Osteoblast (primary cell): ENCODE measurements at places on chromosomes 12 and 14.

GRCh38 chr12:92418381-92418780 lies 272.7 kb upstream of the BTG1 start:
- DNase-seq, result no peak

GRCh38 chr14:81971911-81972310 lies 438.3 kb upstream of the SEL1L start:
- DNase-seq, result no peak

GRCh38 chr12:14664434-14665023 lies 31.9 kb downstream of the GUCY2C start:
- peak; percentile 68 for DNase-seq

DNA sequence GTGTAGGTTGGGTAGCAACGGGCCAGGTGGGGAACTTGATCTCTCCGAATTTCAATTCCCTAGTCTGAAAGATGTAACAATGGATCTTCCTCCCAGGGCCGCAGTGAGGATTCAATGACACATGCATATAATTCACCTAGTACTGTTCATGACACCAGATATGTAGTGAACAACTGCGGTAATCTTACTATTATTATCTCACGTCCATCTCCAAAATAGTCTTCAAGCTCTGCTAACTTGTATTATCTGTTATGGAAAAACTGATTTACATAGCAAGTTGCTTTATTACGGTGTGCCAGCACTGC lies 26.4 kb downstream of the MOK start:
- no peak for DNase-seq

GRCh38 chr12:79643821-79644220 lies 46.9 kb downstream of the PAWR start:
- DNase-seq, result no peak

- DNase-seq, result no peak
These were observed 75.0 kb upstream of the OVCH1 start for GRCh38 chr12:29572464-29572863.

GRCh38 chr12:15728118-15728598 lies 61.0 kb downstream of the EPS8 start:
- peak; percentile 62 for DNase-seq

- DNase-seq, result no peak
These were observed 125.0 kb upstream of the DYRK2 start for GRCh38 chr12:67523538-67523937.

DNA sequence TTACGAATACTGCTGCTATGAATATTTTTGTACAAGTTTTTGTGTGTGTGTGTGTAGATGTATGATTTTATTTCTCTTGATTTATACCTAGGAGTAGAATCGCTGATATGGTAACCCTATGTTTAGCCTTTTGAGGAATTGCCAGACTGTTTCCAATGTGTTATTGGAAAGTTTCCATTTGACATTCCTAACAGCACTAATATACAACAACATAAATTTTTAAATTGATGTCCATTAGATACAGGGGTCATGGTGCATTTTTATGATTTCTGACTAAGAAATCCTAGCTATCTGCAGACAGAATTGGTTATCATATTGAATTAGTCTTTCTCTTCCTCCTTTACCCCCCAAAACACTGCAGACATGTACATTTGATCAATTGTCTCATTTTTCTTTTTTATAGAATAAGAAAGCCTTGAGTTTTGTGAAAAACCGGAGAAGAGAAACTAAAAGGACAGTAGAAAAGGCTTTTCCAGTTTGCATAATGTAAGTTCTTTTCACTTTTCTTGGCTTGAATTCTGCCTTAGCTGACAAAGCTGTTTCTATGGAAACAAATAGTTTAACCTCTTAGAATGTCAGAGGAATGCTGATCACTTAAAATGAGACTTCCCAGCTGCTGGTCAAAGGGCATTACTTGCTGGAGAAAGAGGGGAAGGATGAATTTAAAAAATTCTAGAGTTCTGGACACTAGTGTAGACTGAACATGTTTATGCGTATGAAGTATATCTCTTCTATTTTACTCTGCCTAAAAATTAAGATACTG lies 28.2 kb downstream of the PALS1 start:
- DNase-seq, result peak; percentile 39

- DNase-seq, result no peak
These were observed 15.2 kb upstream of the CSRNP2 start for GRCh38 chr12:51098611-51099010.

- DNase-seq, result no peak
These were observed 10.6 kb upstream of the KRT83 start for GRCh38 chr12:52331833-52332232.

GRCh38 chr12:62950317-62950716 lies 15.4 kb upstream of the PPM1H start:
- no peak for DNase-seq

DNA sequence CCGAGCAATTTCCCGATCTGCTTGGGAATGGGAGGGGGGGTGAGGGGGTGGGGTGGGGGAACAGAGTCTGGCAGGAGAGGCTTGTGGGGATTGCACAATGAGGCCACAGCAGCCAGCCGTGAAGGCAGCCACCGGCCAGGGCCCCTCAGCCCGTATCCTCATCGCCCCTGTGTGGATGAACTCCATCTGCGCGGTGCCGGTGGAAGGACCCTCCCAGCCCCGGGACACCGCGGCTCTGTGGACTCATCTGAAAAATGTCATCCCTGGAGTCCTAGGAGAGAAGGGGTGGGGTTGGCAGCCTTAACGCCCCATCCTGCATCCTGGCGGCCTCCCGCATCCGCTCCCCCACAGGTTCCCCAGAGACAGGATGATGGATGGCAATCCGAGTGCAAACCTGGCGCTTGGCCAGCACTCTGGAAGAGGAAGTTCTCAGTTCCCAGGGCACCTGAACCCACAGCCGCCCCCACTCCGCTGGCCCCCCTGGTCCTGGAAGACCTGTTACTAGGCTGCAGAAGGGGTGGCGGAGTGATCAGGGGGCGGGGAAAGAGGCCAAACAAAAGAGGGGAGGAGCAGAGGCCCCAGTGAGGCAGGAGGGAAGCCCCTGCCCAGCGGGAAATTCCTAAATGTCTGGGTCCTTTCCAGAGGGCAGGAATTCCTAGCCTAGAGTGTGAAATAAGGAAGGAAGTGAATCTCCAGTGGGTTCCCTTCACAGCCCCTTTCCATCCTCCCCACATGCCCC lies 1.2 kb upstream of the TNFAIP2 start:
- DNase-seq, result peak; percentile 96

DNA sequence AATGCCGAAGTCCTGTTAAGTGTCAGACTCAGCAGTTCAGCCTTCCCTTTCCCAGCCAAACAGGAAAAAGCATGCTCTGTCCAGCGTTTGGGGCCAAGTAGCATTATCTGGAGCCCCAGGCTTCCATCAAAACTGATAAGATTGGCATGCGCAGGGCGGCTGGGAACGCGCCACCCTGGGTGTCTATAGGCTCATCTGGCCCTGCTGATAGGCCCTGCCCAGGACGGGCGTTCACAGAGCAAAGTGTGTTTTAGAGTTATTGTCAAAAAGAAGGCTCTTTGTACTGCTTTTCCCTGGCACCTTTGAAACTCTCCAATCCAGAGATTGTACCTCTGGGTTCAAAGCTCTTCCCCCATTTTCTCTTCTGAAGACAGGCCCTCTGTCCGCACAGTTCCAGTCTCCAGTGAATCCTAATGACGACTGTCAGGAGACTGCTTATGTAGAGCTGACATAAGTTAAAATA lies at the start of gene ART4:
Gene ART4 (minus strand): TSS at position 102 of the 463 bp plus-strand sequence. CDS start 413 bp downstream, outside the sequence.
- DNase-seq, result no peak

- no peak for DNase-seq
These were observed 38.5 kb upstream of the FRS2 start for GRCh38 chr12:69431591-69432222.

- DNase-seq, result no peak
These were observed 120.7 kb upstream of the C14orf180 start for GRCh38 chr14:104458845-104459244.

- DNase-seq, result no peak
These were observed 81.1 kb upstream of the RFLNA start for GRCh38 chr12:124213666-124214347.

GRCh38 chr14:103108749-103109207 lies 14.3 kb downstream of the EXOC3L4 start:
- peak; percentile 97 for DNase-seq

DNA sequence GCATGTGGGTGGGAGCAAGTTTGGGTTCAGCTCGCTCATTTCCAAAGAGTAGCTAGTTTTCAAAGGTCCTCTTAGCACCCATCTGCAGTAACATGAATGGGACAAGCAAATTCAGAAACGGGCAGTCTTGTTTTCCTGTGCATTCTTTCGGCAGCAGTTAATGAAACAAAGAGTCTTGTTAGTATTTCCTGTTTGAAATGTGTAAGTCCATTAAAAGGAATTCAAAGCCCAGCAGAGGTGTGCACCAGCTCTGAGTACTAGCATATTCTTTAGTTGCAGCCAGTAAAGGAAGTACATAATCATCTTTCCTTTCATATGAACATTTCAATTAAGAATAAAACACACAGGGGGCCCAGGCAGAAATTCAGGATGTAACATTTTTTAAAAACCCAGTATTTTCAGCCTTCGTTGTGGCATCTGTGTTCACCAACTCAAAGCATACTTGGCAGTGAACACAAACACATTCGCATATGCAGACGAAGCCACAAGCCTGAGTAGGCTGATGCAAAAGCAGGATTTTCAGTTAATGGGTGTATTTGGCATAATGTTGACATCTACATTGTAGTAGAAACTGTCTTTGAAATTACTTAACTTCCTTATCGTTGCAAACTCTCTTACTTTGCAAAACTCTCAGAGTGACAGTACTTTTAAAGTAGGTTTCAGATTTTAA lies 570.0 kb upstream of the FLRT2 start:
- DNase-seq, result no peak

GRCh38 chr12:131851741-131852550 lies 23.8 kb downstream of the MMP17 start:
- peak; percentile 87 for DNase-seq

- DNase-seq, result peak; percentile 30
These were observed 181.7 kb downstream of the PLCZ1 start for GRCh38 chr12:18556161-18556560.

- peak; percentile 55 for DNase-seq
These were observed 22.0 kb downstream of the LRTM2 start for GRCh38 chr12:1842183-1842904.

DNA sequence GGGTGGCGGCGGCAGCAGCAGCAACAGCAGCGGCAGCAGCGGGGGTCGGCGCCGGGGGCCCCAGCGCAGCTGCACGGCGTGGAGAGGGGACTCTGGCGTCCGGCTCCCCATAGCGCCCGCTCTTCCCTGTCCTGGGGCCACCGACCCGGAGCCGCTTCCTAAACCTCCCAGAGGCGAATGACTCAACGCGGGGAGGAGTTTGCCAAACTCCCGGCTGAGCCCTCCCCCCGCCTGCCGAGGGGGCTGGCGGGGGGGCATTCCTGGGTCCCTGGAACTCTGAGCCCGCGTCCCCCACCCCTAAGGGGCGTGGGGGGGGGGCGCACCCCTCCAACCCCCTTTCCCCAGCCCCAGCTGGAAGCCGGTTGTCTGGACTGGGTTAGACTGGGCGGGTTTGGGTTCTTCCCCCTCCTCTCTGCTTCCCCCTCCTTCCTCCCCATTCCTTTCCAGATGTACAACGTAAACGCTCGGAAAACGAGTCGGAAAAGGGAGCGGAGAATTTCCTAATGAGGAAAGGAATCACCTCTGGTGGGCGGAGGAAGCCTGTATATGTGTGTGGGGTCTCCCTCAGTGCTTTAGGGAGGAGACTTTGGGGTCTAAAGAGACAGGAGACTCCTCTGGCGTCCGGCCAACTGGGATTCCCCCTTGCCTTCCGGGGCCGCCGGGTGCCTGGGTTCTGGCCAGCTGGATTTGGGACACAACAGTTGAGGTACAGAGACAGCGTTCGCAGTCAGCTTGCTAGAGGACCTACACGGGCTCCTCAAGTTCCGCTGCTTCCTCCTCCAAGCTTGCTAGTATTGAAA lies at the start of gene ITGA5:
Gene ITGA5 (minus strand): TSS at position 179 of the 800 bp plus-strand sequence. CDS start 68 bp downstream, at position 111.
- peak; percentile 98 for DNase-seq

DNA sequence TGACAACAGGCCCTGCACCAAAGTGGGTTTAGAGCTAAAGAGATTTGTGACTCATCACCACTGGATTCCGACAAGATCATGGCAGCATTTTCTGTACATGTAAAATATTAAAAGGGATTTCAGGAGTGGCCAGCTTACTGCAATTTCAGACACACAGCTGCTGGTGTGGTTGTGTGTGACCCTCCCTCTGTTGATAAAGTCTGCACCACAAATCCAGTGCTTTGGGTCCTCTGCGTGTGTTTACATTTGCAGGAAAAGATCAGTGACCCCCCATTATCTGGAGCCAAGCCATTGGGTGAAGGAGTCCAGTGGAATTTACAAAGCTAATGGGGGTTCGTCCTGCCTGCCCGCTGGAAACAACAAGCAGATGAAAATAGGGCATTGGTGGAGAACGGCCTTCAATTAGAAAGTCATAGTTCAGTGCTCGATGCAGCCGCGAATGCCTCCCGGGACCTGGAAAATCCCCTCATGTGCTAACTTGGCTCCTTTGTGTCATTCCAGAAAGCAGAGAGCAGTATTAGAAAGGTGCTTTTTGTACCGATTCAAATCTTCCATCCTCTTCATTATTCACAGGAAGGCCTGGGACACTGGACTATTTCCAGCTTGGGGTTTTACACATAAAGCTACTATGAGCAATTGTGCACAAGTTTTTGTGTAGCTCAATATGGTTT lies 188.5 kb upstream of the TMEM132C start:
- no peak for DNase-seq

- no peak for DNase-seq
These were observed 466.6 kb downstream of the EGLN3 start for GRCh38 chr14:33484264-33484663.

DNA sequence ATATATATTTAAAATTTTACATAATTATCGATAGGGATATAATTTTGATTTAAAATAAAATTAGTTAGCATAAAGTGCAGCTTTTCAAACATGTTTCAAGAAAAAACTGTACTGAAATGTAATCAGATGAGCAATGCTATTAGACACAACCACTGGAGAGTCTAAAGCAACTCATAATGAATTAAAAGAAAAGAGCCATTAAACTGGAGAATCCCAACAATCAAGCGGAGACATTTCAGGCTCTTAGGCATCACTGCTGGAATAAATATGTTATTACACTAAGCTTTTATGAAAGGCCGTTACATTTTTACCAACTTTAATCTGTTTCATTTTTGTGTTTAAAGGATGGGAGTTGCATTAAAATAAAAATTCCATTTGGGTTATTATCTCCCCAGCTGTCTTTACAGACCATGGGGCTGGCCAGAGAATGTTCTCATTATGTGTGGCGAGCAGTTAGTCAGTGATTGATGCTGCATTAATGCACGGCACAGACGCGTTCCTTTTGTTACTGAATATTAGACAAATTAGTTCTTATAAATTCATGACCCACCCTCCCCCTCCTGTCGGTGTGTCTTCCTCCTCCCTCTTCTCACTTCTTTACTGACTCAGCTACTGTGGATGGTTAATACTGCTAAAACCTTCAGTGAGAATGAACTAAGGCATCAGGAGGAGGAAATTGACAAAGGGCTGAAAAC lies 156.8 kb downstream of the PDZRN4 start:
- no peak for DNase-seq
